ENCODE measurements at places on chromosomes 6 and 20. TPM values are rescaled to one million over a fixed set of nuclear protein-coding genes. Genes with fewer than 3 reads are reported as not detected.

RSPO3 gene
- 23.3 TPM for total RNA-seq

VPS52 gene
- 29.4 TPM for total RNA-seq

NFS1 gene
- 31.7 TPM for total RNA-seq

DAAM2 gene
- total RNA-seq, result 59.5 TPM

PGC gene
- total RNA-seq, result not detected

SNAP91 gene
- total RNA-seq, result not detected

MLN gene
- not detected for total RNA-seq

TRIM39 gene
- total RNA-seq, result 12.6 TPM

FOXQ1 gene
- 1.5 TPM for total RNA-seq

MMP24 gene
- 0.98 TPM for total RNA-seq

NKAPL gene
- total RNA-seq, result 2.9 TPM

CTAGE9 gene
- 0.16 TPM for total RNA-seq

LHFPL5 gene
- total RNA-seq, result not detected

UBE3D gene
- total RNA-seq, result 14.7 TPM

CFB gene
- 177 TPM for total RNA-seq

GUCA1A gene
- total RNA-seq, result not detected

IL17F gene
- not detected for total RNA-seq

All from breast epithelium (tissue), 4 donors.